GM12892 (cell line): ENCODE measurements at places on chromosomes 5 and 9.

GRCh38 chr5:56676091-56676768 is 139.1 kb upstream of the MAP3K1 start:
- no peak for DNase-seq

DNA sequence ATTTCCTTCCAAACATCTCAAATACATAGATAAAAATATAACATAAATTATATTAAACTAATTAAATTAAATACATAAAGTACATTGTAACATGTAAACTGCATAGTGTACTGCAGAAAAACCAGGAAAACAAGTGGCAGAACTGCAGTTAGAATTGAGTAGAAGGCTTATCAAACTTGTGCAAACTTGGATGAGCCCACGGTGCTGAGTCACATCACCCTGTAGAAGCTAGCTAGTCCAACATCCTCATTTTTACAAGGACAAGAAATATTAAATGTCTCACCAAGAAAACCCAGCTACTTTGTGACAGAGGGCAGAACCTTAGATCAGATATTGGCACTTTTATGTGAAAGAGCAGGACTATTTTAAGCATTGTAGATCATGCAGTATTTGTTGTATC is 807.9 kb upstream of the NUDT12 start:
- no peak for DNase-seq

DNA sequence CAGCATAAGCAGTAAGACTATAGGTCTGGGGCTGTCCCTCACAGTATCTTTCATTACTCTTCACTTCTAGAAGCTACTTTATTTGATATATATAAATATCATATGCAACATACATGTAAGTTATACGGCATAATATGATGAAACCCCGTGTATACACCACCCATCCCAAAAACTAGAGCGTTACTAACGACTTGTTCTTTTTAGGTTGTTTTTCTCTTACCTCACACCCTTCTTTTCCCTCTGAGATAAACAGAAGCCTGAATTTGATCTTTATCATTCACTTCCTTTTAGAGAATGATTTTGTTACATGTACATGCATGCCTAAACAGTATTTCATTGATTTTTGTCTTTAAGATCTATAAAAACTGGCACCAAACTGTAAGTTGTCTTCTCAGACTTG is 3.7 kb downstream of the TRMO start:
- DNase-seq = no peak

- no peak for DNase-seq
Measured at GRCh38 chr9:124869466-124869985, 7.6 kb downstream of the ARPC5L start.

DNA sequence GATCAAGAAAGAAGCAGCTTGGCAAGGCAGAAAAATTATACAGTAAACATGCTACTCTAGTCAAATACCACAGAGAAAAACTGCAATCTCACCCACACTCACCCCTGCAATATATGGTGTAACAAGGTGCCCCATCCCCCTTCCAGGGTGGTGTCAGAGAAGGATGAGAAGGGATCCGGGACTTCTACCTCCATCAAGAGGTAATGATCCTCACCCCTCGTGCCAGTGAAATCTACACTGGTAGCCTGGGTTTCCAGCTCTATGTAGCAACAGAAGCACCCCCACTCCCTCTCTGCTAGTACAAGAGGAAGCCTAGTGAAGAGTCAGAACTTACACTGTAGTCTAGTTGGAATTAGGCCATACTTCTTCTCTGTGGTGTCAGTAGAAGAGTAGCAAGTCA is 18.9 kb downstream of the SLCO4C1 start:
- no peak for DNase-seq

DNA sequence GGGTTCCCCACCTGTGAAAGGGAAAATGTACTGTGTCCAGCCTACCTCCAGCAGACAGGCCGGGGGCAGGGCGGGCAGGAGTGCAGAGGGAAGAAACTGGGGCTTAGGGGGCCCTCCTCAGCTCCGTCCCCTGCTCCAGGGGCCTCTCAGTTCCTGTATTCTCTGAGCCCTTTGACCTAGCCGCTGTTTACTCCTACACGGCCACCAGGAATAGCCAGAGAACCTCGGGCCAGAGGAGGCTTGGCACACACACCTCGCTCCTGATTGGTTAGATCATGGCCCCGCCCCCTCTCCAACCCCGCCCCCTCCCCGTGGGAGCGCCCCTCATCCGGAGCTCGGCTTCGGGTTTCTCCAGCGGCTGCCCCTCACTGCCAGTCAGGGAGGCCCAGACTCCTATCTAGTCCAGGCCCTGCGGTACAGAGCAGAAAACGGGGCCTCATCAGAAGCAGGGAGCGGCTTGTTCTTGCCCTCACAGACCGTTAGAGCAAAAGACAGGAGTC is 2.2 kb downstream of the ST6GALNAC6 start:
- no peak for DNase-seq

- DNase-seq = no peak
Measured at GRCh38 chr5:35136386-35136785, 88.6 kb upstream of the AGXT2 start.

DNA sequence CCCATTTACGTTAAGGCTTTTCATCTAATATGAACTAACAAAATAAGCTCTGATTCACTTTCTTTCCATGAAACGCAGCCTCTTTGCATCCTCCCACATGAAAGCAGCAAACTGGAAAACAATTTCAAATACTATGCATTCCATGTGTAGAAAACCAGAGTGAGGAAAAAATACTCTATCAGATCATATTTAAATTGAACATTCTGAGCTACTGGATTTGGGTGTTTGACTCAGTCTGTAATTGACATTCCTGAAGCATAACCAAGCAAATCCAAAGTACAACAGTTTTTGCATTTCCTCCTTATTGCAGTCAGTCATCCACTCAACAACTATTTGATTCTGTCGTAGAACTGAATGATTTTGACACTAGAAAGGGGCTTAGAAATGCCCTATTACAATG is 399.1 kb upstream of the NMUR2 start:
- no peak for DNase-seq

GRCh38 chr5:116976767-116977166 is 402.1 kb upstream of the SEMA6A start:
- DNase-seq = no peak

DNA sequence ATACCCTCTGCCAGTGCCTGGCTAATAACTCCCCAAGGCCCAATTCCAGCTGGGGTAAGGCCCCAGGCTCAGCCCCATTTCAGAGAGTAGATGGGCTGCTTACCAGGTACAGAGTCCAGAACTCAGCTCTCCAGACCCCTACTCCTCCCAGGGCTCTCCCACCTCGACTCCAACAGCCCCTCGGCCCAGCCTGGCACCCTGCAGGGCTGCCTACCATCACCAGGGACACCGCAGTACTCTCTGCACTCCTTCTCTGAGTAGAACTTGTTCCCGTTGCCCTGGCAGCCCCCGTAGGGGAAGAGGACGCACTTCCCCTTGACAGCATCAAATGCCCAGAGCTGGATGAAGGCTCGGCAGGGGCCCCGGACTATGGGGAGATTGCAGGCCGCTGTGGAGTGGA is 17.4 kb downstream of the AMBP start:
- no peak for DNase-seq

DNA sequence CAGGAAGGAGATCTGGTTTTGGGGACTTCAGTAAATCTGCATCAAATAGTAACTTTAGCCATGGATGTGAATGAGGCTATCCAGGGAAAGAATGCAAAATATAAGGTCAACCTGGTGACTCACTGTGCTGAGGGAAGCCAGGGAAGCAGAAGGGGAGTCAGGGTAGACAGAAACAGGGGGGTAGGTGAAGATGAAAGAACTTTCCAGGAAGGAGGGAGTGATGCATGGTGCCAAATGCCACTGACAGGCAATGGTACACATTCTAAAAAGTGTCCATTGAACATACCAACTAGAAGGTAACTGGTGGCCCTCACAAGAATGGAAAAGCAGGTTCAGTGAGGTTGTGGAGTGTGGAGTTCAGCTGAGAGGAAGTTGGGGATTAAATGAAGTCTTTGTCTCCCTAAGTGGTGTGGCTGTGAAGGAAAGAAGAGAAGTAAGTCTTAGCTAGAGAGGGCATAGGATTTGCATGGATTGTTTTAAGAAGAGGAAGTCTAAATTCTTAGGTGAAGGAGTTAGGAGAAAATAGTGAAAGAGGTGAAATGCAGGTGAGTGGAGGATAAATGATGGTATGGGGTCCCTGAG is 35.5 kb downstream of the PALM2AKAP2 start:
- DNase-seq = no peak

GRCh38 chr5:127744241-127744640 is 41.0 kb downstream of the CCDC192 start:
- DNase-seq = no peak

- DNase-seq = no peak
Measured at GRCh38 chr9:120756531-120756930, 36.7 kb downstream of the FBXW2 start.

DNA sequence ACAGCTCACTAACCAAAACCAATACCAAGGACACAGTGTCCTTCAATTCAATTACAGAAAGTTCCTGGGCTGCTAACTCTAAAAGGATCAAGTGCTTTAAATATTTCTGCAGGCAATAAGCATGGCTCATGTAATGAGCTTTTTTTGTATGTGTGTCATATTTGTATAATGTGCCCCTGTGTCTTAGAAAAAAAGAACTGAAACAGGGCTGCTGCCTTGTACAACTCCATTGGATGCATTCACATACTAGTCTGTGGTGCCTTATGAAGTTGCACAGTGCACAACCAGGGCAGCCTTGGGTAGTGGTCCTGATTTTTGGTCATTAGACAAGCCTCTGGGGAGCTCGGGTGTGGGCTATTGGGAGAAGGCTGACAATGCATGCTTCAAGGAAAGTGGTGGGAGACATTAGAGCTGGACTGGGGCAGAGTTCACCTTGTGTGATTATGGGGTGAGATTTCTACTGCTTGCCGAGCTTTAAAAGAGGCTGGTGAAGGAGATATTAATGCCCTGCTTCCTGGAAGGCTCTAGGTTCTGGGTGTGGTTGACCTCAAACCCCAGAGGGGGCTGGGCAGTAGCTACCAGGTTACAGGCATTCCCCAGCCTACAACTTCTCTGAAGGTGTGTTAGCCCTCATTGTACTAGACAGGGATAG is 3.6 kb upstream of the CPEB4 start:
- no peak for DNase-seq
